ENCODE measurements at places on chromosomes 12 and 14.

DNA sequence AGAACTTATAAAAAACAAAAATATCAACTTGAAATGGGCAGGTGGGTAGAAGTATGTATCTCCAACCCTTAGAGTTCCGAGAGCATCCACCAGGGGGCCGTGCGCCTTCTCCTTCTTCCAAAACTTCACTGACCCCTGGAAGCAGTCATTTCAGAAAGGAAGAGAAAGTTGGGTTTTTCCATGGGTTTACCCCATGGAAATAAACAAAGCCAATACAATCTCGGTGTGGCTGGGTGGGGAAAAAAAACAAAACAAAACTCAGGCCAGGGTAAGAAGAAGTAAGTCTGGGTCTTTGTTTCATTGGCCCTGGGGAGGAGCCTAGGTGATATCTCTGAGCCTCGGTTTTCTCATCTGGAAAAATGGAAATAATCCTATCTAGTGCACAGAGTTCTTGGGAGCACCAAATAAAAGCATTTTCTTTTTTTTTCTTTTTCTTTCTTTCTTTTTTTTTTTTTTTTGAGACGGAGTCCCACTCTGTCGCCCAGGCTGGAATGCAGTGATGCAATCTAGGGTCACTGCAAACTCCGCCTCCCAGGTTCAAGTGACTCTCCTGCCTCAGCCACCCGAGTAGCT, 33.6 kb upstream of the HNF1A start:
- DNase-seq = peak; percentile 42

GRCh38 chr12:117365049-117365616, 3.7 kb upstream of the NOS1 start:
- DNase-seq = no peak

- DNase-seq = no peak
These were observed 77.0 kb downstream of the POLR3B start for GRCh38 chr12:106434526-106434925.

DNA sequence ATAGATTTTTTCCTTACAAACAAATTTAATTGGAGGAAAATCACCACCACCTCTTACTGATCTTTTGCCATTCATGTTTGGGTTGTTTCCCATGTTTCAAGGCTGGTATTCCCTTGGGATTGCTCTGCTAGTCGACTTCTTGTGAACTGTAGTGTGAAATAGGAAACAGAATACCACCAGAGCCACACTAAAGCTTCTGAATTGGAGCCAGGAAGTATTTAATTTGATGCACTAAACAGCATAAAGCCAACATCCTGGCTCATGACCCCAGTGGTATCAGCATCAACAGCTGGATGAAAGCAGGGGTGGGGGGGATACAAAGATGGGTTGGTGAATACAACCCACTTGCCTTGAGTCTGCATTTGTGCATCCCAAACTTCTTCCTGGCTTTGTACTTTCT, 127.5 kb downstream of the TBC1D30 start:
- DNase-seq = no peak

DNA sequence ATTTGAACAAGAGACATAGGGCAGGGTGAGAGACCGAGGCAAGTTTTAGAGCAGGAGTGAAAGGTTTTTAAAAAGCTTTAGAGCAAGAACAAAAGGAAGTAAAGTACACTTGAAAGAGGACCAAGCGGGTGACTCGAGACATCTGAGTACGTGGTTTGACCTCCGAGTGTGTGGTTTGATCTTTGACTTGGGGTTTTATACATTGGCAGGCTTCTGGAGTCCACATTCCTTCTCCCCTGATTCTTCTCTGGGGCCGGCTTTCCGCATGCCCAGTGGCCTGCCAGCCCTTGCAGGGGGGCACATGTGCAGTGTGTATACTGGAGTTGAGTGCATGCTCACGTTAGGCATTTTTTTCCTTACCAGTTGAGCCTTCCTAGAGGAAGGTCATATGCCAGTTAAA, 96.3 kb downstream of the SLC15A4 start:
- DNase-seq = no peak

GRCh38 chr12:23862701-23863100, 86.8 kb downstream of the SOX5 start:
- DNase-seq = no peak

- no peak for DNase-seq
These were observed 193.3 kb upstream of the KRR1 start for GRCh38 chr12:75704664-75705063.

GRCh38 chr12:89135976-89136634, 216.2 kb downstream of the DUSP6 start:
- no peak for DNase-seq

- DNase-seq = no peak
These were observed 104.6 kb upstream of the PWP1 start for GRCh38 chr12:107580750-107581618.

DNA sequence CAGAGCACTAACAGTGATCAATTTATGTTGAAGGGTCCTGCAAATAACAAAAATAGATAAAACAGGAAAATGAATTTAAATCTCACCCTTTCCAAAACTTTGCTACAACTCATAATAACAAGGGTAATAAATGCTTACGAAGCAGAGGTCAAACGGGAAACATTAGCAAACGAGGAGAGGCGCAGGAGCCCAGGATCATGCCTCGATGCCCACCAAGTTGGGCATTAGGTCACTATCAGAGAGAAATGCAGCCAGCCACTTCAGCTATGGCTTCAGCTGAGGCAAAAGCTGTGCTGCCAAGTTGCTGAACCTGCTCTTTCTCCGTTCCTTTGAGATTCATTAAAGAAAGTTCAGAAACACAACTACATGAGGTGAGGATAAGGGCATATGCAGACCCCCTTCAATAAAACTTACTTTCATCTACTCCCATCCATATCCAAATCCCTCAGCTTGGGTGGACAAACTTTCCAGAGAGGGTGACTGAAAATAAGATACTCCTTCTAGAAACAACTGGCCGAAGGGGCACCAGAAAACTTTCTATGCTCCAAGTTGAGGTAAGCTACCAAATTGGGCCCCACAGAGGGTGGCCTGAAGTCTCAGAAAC, 7.9 kb downstream of the NKX2-1 start:
- DNase-seq = no peak

DNA sequence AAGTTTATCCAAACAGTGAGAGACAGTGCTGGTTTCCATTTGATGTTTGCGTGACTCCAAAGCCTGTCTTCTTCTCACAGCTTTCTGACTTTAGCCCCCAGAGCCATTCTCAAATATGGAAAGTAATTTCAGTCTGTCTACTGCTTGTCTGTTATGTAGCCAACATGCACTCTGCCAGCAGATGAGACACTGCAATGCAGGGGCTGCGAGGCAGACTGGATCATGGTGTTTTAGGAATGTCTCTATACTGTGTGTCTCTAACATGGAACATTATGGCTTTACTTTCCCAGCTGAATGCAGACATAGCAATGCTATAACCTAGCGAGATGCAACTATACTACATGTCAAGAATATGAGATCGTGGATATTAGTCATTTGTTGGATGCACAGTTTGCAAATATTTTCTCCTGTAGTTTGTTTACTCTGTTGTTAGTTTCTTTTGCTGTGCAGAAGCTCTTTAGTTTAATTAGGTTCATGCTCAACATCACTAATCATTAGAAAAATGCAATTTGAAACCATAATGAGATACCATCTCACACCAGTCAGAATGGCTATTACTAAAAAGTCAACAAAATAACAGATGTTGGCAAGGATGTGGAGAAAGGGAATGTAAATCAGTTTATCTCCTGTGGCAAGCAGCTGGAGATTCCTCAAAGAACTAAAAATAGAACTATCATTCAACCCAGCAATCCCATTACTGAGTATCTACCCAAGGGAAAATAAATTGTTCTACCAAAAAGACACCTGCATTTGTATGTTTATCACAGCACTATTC, 235.8 kb upstream of the TMTC1 start:
- no peak for DNase-seq

DNA sequence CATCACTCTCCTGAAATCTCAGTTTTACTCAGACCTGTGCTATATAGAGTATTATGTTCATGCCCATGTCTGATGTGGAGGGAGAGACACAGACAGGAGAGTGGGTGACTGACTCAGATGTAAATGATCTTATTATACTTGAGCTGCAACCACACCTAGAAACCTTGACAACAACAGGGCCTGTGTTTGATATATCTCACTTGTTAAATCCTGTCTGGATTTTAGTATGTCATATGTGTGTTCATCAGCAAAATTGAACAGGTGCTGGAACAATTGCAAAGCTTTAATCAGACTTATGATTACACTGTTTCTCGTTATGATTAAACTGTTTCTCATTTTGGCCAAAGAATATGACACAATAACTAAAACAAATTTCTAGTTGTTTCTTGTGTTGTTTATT, 37.7 kb downstream of the DIP2B start:
- no peak for DNase-seq

DNA sequence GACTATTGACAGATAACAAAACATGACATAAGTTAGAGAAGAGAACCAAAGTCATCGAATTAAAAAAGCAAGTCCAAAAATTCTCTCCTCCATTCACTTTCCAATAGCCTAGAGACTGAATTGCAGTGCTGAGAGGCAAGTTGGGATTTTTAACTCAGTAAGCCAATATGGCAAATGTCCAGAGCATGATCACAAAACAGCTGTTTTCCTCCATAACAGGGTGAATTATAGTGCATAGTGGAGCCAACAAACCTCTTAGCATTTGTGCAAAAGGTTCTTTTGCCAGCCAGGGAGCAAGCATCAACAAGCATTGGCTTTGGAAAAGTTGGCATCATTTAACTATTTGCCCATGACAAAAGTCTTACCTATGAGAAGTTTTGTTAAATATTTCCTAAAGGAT, 458.8 kb upstream of the NOVA1 start:
- no peak for DNase-seq

GRCh38 chr14:100824091-100824551, 1.8 kb upstream of the MEG3 start:
- DNase-seq = no peak

DNA sequence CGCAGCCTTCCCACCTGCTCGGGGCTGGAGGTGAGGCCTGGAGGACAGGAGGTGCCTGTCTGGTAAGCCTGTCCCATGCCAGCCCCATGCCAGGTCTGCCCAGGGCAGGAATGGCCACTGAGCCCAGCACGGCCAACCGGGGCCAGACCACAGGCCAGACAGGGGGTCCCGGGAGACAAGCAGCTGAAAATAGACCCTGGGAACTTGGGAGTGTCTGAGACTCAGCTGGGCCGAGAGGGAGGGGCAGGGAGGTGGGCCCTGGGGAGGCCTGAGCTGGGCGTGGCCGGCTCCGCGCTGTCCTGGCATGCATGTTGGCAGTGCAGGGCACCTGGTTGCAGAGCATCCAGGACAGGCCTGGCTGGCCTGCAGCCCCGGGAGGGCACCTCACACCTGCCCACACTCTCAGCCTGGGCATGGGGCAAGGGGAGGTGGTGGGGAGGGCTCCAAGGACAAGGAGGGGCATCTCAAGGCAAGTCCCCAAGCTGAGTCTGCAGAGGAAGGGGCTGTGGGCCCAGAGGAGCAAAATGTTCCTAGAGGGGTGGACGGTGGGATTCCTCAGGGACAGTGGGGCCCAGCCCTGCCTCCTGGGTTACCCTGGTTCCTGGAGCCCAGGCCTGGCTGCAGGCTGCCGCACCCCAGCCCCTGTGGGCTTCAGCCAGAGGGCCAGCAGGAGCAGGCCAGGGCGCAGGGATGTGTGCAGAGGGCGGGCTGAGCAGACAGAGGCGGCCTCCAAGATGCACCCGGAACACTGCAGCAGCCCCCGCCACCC, 3.2 kb upstream of the CRIP1 start:
- DNase-seq = no peak

GRCh38 chr14:34722723-34723545, 8.5 kb upstream of the CFL2 start:
- no peak for DNase-seq

DNA sequence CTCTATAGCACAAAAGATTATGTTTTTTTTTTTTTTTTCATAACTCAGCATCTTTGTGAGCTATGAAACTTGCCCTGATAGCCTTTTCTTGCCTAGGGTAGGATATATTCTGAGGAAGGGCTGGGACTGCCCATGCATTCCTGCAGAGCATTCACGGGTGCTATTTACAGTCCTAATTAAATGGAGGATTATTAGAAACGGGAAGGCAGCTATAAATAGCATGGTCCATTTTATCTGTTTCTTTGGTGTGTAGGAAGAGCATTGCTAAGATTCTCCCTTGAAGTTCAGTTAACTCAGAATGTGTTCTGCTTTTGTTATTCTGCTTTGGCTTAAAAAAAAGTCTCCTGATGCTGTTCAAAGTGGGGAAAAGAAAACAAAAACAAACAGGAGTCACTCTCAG, 630.9 kb downstream of the DIO2 start:
- no peak for DNase-seq

- DNase-seq = no peak
These were observed 110.7 kb downstream of the SLC25A21 start for GRCh38 chr14:37061697-37062096.

GRCh38 chr12:64450711-64451486, 1.0 kb upstream of the TBK1 start:
- no peak for DNase-seq

- DNase-seq = no peak
These were observed 181.3 kb upstream of the SLC38A2 start for GRCh38 chr12:46553911-46554310.

DNA sequence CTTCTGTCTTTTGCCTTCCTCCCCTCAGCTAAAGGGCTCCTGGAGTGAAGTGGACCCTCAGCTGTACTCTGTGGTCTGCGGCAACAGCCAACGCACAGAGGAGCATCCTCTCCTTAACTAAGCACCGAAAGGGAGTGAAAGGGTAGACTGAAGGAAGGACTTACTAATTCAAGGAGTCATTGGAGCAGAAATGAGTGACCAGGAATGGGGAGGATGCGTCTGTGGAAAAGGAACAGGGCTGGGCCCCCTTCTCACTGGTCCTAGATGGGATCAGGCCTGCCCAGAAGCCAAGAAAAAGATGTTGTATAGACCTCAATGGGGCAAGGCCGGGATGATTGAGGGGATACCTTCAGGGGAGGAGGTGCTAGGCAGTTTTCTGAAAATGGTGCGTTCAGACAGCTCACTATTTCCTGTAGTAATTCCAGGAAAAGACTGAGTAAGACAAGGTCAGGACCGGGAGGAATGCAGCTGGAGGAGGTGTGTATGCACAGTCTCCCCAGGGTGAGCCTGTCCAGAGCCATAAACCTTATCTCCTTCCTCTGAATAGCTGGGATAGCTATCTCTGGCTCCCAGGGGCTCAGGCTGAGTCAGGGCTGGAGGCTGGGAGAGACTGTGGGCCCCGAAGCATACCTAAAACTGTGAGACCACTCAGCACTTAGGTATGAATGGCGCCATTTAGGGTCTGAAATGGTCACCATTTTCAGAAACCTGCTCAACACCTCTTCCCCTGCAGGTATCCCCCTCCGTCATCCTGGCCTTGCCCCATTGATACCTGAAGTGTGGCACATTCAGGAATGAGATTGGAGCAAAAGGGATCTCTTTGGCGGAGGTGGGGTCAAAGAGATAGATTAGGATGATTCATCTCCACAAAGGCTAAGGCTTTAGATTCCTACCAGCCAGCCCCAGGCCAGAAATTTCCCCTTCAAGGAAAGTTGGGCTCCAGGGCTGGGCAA, 20.2 kb upstream of the KRT8 start:
- DNase-seq = no peak

- no peak for DNase-seq
These were observed 481.6 kb downstream of the DIO2 start for GRCh38 chr14:79729731-79730130.

GRCh38 chr14:102923201-102923924, 900 bp downstream of the AMN start:
- DNase-seq = no peak

GRCh38 chr12:111387747-111388323, 17.9 kb upstream of the SH2B3 start:
- no peak for DNase-seq

GRCh38 chr14:24674204-24674970, 40.4 kb upstream of the GZMB start:
- DNase-seq = no peak

GRCh38 chr14:61300754-61301153, 19.6 kb upstream of the TMEM30B start:
- no peak for DNase-seq
